Stimulated activated CD8-positive, alpha-beta memory T cell treated with anti-CD3 and anti-CD28 coated beads, Interleukin-15, amount 100 ng/mL, for 4 hours (primary cell): ENCODE measurements at places on chromosomes 12 and 14.

DNA sequence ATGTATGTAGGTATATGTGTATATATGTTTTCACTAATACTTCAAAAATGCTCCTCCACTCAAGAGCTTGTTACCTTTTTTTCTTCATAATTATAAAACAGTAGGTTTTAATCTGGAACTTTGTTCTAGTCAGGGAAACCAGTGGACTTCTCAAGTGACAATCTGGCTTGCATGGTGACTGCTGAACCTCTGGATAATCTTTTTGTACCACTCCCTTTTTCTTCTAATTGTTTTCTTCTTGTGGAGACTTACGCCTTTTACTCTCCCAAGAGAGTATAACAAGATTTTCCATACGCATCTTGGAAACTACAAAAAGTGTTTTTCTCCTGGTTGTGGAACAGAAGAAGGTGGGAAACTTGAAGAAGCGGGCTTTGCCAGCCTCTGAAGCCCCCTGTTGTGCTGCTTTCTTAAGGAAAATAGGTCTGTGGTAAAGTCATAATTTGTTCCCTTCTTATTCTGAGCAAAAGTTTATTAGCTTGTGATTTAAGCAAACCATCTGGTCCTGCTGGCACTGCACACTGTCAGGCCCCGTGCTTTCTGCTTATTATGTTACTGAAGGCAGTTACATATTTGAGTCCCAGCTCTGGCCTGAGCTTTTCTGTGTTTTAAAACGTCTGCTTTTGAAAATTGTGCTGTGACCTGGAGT is 291.8 kb downstream of the ERC1 start:
- DNase-seq, result no peak

- no peak for DNase-seq
Observed at GRCh38 chr12:115946867-115947695, 330.4 kb downstream of the MED13L start.

GRCh38 chr14:100374876-100375265 is 51.7 kb downstream of the SLC25A47 start:
- no peak for DNase-seq

- no peak for DNase-seq
Observed at GRCh38 chr12:56722832-56723231, 2.3 kb downstream of the NACA start.

DNA sequence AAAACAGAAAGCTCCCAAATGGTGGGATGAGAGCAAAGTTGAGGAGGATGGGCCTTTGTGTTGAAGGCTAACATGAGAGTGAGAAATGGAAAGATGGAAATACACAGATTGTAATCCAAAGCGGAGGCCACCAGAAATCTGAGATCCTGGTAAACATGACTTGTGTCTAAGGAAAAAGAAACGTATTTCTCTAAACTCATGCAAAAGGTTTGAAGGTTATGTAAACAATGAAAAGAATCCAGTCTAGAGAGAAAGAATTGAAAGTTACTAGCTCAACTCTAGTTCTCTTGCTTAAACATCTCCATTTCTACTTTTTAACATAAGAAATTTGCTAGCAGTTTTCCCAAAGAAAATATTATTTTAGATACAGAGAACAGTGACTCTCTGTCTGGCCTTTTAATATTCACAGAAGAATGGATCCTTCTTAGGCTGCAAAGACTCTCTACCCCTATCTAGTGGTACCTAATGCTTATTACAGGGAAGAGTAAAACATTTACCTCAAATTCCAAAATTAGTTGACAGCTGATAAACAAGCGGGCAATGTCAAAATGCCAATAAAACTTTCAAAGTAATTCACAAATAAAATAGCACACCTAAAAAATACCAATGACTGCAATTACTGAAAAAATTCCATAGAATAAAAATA is 75.8 kb upstream of the SOX5 start:
- DNase-seq, result no peak

GRCh38 chr14:104818714-104819161 is 17.8 kb downstream of the ZBTB42 start:
- DNase-seq, result no peak

GRCh38 chr12:98022961-98023360 is 492.4 kb upstream of the TMPO start:
- DNase-seq, result no peak

DNA sequence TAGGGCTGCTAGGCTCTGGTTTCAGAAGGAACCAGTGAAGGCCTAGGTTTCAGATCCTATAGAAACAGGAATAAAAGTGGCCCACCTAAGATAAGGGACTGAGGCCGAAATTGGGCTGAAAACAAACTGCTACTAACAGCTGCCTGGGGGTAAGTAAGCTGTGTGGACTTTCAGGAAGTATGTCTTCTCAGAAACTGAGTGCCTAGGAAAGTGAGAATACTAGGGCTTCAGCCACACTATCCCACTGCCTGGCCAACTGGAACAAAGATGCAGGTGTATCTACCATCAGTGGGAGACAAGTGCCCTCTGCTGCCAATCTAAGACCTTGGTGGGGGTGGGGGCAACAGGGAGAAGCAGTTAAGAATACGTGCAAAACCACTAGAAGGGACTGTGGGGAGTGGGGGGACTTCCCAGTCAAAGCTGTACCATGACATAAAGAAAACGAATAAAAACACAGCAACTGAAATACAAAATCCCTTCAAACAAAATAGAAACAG is 82.5 kb downstream of the MED13L start:
- peak; percentile 29 for DNase-seq

DNA sequence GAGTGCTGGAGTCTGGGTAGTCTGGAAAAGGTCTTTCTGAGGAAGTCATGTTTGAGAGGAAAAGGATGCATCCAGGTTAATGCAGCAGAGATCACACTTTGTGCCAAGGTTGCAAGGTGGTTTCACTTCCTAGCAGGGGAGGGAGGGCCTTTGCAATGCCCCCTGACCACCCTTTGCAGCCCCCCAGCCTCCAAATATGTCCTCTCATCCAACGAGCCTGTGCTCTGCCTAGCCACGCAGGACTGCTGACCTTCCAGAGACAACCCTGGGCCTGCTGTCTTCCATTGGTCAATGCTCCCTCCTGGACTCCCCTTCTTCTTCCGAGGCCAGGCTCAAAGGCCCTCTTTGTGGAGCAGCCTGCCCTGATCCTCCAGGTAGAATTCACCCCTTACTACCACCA is 47.3 kb upstream of the TUNAR start:
- no peak for DNase-seq

DNA sequence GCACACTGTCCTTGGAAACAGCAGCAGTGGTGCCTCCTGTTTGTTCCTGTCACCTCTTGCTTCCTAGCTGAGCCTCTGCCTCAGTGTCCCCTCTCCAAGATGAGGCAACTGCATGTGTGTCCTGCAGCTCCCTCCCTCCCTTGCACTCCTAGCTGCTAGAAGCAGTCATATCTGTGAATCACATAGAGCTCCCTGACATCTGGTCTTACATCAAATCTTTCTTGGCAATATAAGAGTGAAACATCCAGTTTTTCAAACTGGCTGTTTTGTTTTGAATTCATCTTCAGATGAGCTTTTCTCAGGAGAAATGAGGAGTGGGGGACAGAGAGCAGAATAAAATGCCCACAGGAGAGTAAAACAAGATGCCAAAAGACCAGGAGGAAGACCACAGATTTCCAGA is 103.7 kb downstream of the VCPKMT start:
- DNase-seq, result no peak

DNA sequence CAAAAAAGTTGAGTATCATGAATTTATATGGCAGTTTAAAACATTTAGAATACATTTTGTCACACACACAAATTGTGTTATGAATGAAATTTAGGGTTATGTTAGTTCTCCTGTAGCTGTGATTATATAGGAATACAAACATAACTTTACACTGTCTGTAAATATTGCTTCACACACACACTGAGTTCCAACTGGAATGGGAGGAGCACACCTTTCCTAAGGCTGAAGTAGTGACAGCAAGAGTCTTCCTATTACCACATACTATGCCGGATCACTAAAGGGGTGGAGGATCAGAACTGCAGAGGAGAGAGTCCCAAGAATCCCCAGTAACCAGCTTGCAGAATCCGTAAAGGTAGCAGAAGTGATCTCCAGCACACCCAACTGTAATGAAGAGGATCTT is 63.7 kb downstream of the DNAI7 start:
- DNase-seq, result no peak

GRCh38 chr14:54259821-54260220 is 137.0 kb upstream of the CDKN3 start:
- no peak for DNase-seq

GRCh38 chr14:77763316-77763715 is 2.4 kb upstream of the SNW1 start:
- DNase-seq, result no peak

DNA sequence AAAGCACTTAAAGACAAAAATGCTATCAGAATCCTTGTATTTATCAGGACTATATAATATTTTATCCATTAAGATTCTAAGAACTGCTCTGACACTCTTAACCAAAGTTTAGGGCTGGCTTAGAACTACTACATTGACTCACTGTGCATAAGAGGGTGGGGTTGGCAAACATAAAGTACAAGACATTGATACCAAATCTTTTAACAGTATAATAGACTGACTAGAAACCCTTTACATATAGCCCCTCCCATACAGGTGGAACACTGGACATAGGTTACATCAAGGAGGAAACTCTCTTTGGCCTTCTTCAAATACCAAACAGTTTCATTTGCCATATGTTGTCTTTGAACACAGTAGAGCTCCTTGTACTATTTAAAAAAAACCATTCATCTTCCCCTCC is 15.6 kb upstream of the REP15 start:
- DNase-seq, result no peak

- no peak for DNase-seq
Observed at GRCh38 chr14:72855913-72856312, 38.0 kb downstream of the DPF3 start.
